ENCODE measurements at places on chromosomes 2 and 18.

DNA sequence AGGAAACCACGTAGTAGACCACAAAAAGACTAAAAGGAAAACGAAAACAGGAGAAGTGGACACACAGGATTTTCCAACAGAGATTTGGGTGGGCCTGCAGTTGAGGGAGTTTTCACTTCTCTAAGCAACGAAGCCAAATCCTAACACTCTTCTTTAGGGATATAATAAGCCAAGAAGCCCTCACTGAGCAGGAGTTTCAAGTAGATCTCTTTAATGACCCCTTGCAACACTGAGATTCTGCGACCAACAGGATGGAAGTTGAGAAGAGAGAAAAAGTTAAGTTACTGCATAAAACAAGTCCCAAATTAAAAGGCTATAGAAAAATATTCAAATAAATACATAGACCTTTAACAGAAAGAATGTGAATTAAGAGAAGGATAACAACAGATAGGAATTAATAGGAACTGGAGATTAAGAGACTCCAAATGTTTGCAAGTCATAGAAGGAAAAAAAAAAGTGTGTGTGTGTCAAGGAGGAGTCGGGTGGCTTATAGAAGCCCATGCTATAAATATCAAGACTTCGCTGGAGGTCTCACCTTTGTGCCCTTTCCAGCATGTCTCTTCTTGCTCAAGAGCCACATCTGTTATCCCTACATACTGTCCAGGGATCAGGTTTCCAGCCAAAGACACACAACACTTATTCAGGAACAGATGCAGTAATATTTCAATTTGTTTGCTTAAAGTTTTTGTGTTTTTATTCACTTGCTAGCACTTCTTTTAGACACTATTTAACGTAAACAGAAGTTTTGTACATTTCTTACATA, 69.4 kb upstream of the ARHGAP28 start:
- DNase-seq: peak; percentile 17

GRCh38 chr2:64000630-64001381, 18.4 kb downstream of the VPS54 start:
- DNase-seq: no peak

DNA sequence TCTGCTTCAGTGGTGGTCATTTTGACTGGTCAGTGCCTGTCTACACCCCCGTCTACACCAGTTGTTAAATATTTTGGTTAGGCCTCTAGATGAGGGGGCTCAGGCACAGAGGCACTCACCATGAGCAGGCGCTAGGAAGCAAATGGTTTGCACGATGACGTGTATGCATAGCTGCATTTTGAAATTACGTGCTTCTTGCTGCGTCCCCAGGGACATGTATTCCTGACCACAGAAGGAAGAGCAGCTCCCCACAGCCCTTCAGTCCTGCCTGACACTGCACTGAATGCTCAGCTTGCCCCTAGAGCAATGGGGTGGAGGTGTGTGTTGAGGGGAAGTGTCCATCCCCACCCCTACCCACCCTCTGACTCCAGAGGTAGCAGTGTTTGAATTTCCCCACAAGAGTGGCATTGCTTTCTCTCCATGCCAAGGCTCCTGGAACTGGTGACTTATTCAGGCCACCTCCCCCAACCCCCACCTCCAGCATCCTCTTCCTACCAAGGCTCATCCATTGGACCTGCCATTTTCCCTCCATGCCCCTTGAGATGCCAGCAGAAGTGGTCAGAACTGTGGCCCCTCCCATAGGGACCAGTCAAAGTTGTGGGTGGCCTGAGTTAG, 11.4 kb upstream of the ZAP70 start:
- no peak for DNase-seq

GRCh38 chr2:100321179-100321865, 979 bp downstream of the LONRF2 start:
- no peak for DNase-seq

- DNase-seq: no peak
Measured at GRCh38 chr18:36066686-36067054, 689 bp downstream of the RPRD1A start.

DNA sequence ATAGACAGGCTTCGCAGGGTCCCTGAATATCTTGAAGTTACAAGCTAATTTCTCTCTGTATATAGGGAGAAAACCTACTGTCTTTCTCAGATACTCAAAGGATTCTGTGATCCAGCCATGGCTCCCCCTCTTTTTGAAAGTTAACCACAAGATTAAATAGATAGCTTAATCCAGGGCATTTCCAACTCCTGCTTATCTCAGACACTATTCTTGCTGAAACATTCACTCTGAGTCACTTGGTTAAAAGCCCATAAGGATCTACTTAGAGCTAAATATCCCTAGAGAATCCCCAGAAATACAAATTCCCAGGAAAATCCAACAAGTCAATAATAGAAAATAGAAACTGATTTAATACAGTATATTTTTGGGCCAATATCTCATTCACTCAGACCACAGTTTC, 179.1 kb upstream of the LYPD1 start:
- DNase-seq: no peak

DNA sequence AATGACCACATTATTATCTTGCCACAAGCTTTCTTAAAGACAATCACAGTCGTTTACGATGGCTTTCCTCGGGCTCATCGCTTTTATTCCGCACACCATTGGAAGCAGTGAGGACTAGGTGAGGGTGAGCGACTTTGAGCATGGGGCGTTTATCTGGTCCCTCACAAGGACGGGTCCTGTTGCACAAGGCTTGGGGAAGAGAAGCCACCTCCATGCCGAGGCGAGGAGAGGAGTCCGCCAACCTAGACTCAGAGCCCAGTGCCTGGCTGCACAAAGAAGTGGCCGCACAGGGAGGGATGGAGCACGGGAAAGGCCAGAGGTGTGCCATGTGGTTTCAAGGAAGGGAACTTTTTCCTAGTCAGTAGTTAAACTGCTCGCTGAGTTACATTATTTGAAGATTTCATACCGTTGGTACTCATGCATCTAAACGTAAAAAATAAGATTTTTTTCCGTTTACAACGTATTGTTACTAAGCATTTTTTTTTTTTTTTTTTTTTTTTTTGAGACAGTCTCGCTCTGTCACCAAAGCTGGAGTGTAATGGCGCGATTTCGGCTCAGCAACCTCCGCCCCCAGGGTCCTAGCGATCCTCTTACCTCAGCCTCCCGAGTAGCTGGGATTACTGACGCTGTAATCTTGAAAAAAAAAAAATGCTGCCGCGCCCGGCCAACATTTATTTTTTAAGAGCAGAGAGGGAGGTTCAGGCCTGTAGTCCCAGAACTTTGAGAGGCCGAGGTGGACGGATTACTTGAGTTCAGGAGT, 849 bp upstream of the CYP27C1 start:
- no peak for DNase-seq
